ENCODE measurements at places on chromosomes 6 and 20. TPM values are rescaled to one million over a fixed set of nuclear protein-coding genes. Genes with fewer than 3 reads are reported as not detected.

DNA sequence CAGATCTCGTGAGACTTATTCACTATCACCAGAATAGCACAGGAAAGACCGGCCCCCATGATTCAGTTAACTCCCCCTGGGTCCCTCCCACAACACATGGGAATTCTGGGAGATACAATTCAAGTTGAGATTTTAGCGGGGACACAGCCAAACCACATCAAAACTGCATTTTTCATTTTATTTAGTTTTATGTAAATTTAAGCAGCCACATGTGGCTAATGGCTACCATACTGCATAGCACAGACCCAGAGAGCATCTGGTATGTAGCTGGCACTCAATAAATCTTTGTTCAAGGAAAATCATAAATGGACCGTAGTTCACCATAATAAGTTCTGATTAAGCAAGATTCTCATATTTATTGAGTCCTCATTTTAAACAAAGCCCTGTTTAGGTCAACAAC lies 15.3 kb downstream of the GFOD1 start:
- H3K4me1 ChIP-seq: peaks cover 12% of the 10 kb centered on the region
- no peak overlapping the region for H3K27ac ChIP-seq
- no peaks in the 10 kb centered on the region for H3K36me3 ChIP-seq
- DNase-seq: no peak
- H3K4me3 ChIP-seq: no peak overlapping the region

The MLN gene
- polyA plus RNA-seq: not detected

DNA sequence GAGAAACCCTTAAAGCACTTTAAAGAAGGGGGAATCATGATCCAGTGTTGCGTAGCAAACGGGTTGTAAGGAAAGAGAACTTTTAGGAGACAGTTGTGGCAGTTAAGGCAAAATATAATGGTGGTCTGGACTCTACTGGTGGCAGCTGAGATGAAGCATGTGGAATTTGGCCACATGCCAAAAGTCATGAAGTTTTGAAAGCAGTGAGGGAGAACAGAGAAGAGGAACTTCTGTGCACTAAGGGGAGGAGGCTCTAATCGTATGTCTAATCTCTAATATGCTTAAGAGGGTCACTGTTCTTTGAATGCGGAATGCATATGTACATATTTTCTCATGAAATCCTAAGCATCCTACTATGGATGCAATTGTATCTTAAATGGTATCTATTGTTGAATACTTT lies 91.5 kb downstream of the RIMS1 start:
- no peak overlapping the region for H3K4me3 ChIP-seq
- no peaks in the 10 kb centered on the region for H3K27me3 ChIP-seq
- no peaks in the 10 kb centered on the region for H3K36me3 ChIP-seq
- no peak for DNase-seq

DNA sequence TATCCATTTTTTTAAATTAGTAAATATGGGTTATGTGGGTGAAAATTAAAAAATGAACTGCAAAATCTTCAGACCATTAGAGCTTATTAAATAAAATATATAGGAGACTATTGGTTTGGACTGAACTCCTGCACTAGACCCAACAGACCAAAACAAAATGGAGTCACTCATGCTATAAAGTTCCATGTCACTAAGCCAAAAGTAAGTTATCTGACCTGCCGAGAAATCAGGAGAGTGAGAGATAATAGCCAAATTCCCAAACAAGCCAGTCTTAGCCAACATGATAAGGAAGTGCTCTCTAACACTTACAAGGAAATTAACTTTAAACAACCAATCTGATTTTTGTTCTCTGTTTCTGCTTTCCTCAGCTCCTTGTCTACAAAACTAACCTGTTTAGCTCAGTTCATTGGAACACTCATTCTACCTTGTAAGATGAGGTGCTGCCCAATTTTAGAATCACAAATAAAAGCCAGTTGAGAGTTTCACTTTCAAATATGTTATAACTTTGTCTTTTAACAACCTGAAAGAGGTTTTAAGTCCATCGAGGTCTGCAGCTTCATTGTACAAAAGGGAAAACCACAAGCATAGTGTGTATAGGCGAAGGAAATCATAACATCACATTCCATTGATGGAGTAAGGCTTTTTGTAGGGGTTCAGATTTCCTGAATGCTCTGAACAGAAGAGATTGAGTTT lies 220.5 kb downstream of the TENT5A start:
- no peaks in the 10 kb centered on the region for H3K27me3 ChIP-seq
- H3K36me3 ChIP-seq: no peaks in the 10 kb centered on the region
- no peak for DNase-seq

DNA sequence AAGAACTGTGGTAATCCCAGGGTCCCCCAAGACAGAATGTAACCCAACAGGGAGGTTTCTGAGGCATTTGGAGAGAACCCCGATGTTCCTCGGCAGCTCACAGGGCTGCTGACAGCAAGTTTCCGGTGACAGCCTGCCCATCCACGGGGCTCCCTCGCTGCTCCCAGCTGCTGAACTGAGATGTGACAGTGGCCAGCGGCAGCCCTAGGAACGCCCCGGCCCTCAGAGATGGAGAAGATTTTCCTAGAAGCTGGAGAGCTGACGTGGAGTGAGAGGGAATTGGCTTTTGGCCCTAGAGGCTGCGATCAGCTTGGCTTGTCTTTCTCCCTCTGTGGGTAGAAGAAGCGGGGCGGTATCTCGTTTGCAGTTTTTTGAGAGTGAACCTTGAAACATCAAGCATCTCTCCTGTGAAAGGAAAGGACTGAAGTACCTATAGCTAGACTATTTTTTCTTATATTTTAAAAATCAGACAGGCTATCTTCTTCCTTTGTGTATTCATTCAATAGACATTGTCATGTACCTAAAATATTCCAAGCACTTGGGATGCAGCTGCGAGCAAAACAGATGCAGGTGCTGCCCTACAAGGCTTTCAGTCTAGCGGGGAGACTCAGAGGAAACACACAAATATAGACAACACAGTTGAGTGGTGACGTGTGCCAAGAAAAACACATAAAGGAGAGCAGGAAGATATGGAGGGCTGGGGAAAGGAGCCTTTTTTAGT lies 28.4 kb upstream of the NFATC2 start:
- peaks cover 2% of the 10 kb centered on the region for H3K4me1 ChIP-seq
- H3K36me3 ChIP-seq: no peaks in the 10 kb centered on the region
- DNase-seq: no peak
- H3K27ac ChIP-seq: no peak overlapping the region
- H3K27me3 ChIP-seq: no peaks in the 10 kb centered on the region
- H3K4me3 ChIP-seq: no peak overlapping the region

The MROH8 gene
- 3.5 TPM for polyA plus RNA-seq

The TBXT gene
- polyA plus RNA-seq: not detected

DNA sequence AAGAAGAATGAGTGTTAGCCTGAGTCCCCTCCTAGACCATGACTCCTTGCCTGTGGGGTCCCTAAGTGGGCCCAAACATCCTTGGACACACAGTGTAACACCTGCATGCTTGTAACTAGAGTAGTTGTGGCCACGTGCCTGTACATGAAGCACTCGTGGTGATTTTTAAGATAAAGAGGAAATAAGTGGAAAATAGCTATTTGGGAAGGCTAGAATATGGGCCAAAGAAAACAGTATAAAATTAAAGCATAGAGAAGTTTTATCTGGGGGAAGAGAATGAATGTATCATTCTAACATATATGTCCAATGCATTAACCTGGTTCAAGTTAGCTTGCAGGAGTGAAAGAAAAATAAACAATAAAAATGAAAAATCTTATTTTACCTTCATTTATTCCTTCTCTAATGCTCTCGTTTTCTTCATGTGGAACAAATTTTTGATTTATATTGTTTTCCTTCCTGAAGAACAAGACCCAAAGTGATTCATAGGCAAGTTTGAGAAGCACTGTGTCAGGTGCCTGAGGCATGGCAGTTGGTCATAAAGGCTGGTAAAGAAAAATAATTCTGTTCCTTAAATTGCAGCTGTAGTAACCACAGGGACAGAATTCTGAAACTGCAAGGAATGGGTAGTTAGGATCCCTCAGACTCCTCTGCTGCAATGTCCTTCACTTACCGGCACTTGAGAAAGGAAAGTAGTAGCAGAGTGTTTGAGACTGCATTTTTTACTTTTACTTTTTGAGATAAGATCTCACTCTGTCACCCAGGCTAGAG lies 8.5 kb upstream of the CST3 start:
- H3K36me3 ChIP-seq: no peaks in the 10 kb centered on the region
- H3K4me3 ChIP-seq: no peak overlapping the region
- H3K27ac ChIP-seq: no peak overlapping the region
- no peaks in the 10 kb centered on the region for H3K4me1 ChIP-seq
- H3K27me3 ChIP-seq: no peaks in the 10 kb centered on the region
- no peak for DNase-seq

DNA sequence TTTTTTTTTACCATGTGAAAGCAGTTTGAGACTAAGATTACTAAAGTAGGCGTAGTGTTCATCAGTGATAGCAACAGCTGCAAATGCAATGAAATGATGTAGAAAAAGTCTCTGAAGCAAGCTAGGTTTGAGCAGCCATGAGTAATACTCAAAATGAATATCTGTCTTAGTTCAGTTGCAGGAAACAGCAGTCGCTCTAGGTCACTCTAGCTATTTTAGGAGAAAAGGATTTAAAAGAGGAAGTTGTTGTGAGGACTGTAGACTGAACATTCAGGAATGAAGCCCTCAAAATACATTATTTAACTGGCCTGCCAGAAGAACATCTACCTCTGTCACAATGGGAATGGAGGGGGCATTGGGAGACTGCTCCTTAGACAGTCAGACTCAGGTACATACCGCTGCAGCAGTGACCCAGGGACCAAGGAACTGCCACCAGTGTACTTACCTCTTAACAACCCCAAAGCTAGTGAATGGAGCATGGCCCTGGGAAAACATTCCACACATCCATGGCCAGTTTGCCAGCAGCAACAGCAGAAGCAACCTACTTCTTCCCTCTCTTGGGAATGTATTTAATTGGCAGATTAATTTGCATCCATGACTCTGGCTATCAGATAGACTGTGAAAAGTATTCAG lies 243.0 kb upstream of the KHDRBS2 start:
- H3K4me3 ChIP-seq: no peak overlapping the region
- no peaks in the 10 kb centered on the region for H3K4me1 ChIP-seq
- DNase-seq: no peak
- H3K27me3 ChIP-seq: no peaks in the 10 kb centered on the region

- no peaks in the 10 kb centered on the region for H3K36me3 ChIP-seq
- H3K27ac ChIP-seq: no peak overlapping the region
- DNase-seq: no peak
- no peak overlapping the region for H3K4me3 ChIP-seq
- no peaks in the 10 kb centered on the region for H3K27me3 ChIP-seq
Observed at GRCh38 chr6:51045548-51045947, 226.9 kb downstream of the TFAP2B start.

The OPRL1 gene
- 1.7 TPM for polyA plus RNA-seq

DNA sequence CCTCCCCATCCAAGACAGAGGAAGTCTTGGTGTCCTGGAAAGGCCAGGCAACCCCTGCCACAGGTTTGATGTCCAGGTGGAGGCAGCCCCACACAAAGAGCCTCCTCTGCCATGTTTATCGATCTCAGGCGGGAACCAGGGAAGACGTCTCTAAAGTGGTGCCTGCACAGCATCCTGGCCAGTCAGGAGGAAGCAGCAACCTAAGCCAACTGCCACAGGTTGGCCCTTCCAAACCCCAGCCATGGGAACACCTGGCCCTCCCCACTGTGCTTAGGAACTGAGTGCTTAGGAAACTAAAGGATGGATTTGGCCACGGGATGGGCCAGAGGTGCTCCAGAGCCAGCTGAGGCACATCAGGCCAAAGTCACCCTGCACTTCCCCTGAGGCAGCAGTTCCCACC lies 56.9 kb downstream of the CSE1L start:
- no peaks in the 10 kb centered on the region for H3K4me1 ChIP-seq
- H3K27ac ChIP-seq: no peak overlapping the region
- H3K27me3 ChIP-seq: no peaks in the 10 kb centered on the region
- peaks cover 50% of the 10 kb centered on the region for H3K36me3 ChIP-seq
- H3K4me3 ChIP-seq: no peak overlapping the region

The TMEM170B gene
- 0.65 TPM for polyA plus RNA-seq

DNA sequence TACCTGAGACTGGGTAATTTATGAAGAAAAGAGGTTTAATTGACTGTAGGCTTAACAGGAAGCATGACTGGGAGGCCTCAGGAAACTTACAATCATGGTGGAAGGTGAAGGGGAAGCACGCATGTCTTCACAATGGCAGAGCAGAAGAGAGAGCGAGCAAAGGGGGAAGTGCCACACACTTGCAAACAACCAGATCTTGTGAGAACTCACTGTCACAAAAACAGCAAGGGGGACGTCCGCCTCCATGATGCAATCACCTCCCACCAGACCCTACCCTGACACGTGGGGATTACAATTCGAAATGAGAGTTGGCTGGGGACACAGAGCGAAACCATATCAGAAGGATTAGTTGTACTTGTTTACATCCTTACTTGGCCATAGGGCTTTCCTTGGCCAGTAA lies 49.7 kb downstream of the FIG4 start:
- no peak for DNase-seq
- H3K4me3 ChIP-seq: no peak overlapping the region
- no peak overlapping the region for H3K27ac ChIP-seq

The TAAR2 gene
- polyA plus RNA-seq: not detected

GRCh38 chr6:6610031-6610591 lies 21.6 kb downstream of the LY86 start:
- no peaks in the 10 kb centered on the region for H3K27me3 ChIP-seq
- H3K27ac ChIP-seq: no peak overlapping the region
- H3K36me3 ChIP-seq: no peaks in the 10 kb centered on the region
- no peaks in the 10 kb centered on the region for H3K4me1 ChIP-seq
- H3K4me3 ChIP-seq: no peak overlapping the region
- DNase-seq: no peak

DNA sequence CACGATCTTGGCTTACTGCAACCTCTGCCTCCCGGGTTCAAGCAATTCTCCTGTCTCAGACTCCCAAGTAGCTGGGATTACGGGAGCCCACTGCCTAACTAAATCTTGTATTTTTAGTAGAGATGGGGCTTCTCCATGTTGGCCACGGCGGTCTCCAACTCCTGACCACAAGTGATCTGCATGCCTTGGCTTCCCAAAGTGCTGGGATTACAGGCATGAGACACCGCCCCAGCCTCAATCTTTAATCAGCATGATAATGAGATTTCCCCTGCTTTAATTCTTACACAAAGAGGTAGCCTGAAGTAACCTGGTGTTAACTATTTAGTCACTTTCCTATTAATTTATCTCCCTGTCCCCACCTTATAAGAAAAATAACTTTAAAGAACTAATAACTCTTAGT lies 31.3 kb upstream of the TRDN start:
- no peak overlapping the region for H3K4me3 ChIP-seq
- no peaks in the 10 kb centered on the region for H3K27me3 ChIP-seq
- H3K4me1 ChIP-seq: no peaks in the 10 kb centered on the region
- no peaks in the 10 kb centered on the region for H3K36me3 ChIP-seq
- no peak for DNase-seq

Measured in SK-N-SH (cell line).